GM23338 (cell line): ENCODE measurements at places on chromosomes 6 and 20.

DNA sequence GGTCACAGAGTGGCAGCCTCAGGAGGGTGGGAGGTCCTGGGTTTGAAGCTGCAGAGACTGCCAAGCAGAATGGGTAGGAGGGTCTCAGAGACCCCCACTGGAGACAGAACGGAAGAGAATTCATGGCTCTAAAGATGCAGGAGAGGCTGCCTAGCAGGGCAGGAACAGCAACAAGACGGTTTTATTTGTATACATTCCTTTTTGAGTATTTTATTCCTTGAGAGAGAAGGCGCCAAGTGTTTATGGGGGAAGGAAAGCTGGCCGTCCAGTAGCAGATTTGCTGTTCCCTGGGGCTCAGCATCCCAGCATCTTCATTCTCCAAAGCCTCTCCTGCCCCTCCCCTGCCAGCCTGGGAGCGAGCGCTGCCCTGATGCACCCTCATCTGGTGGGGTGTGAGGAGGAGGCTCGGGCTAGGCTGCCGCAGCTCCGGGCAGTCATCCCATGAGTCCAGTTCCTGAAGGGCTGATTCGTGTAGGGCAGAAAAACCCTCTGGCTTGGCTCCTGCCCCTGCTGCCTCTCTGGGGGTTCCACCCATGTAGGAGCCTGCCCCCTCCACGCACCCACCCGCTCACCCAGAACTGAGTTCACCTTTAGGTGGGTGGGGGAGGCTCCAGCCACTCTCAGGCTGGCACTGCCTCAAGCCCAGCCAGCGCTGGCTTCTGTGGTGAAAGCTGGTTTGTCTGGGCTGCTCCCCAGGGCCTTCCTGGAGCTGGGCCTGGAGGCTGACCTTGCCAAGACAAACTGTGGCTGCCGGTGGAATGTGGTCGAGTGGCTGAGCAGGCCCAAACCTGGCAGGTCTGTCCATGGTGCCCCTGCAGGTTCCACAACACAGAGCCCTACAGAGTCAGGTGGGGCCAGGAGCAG is 32.4 kb downstream of the CPXM1 start:
- DNase-seq, result no peak

DNA sequence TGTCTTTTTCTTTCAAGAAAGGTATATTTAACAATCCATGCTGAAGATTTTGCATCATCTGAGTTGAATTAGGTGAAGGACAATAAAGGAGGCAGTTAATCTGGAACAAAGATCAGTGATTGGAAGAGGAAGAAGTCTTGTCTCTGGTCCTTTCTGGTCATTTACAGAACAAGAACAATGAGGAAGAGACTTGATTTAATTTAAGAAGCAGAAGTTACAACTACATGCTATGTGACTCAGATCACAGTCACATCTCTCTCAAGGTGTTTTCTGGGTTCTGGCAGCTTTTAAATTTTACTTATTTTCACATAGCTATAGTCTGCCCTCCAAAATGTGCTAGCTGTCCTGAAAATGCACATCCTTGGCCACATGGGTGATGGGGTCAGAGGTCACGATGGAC is 53.5 kb upstream of the DEK start:
- DNase-seq, result no peak

DNA sequence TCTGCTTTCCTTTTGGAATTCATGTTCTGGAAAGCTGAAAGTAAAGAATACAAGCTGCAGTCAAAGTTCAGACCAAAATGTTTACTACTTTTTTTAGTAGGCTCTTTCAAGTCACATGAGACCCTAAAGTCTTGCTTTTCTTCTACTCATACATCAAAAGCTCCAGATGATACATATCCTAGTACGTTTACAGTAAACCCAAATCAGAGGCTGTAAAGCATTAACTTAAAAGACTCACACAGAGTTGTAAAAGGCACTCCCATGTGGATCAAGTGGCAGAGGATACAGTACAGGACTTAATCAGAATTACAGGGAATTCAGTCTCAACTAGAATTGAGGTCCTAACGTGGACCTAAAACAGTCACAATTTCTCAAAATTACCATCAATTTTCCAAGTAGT is 40.7 kb downstream of the STK38 start:
- no peak for DNase-seq

GRCh38 chr6:10886691-10887502 is at the start of gene SYCP2L:
Gene SYCP2L (plus strand): TSS chr6:10887052. CDS start chr6:10887127, 75 bp downstream.
- peak; percentile 96 for DNase-seq
